ENCODE measurements at places on chromosomes 7 and 10.

- no peak for DNase-seq
- no peaks in the 10 kb centered on the region for H3K4me1 ChIP-seq
- no peaks in the 10 kb centered on the region for H3K27me3 ChIP-seq
- no peak overlapping the region for H3K27ac ChIP-seq
- H3K36me3 ChIP-seq = no peaks in the 10 kb centered on the region
- no peak overlapping the region for H3K4me3 ChIP-seq
Observed at GRCh38 chr10:111281516-111281915, 204.7 kb downstream of the ADRA2A start.

- H3K27ac ChIP-seq = no peak overlapping the region
- H3K36me3 ChIP-seq = no peaks in the 10 kb centered on the region
- no peaks in the 10 kb centered on the region for H3K27me3 ChIP-seq
- no peak overlapping the region for H3K4me3 ChIP-seq
- peaks cover 13% of the 10 kb centered on the region for H3K4me1 ChIP-seq
Observed at GRCh38 chr10:33133557-33133956, 175.5 kb upstream of the ITGB1 start.

DNA sequence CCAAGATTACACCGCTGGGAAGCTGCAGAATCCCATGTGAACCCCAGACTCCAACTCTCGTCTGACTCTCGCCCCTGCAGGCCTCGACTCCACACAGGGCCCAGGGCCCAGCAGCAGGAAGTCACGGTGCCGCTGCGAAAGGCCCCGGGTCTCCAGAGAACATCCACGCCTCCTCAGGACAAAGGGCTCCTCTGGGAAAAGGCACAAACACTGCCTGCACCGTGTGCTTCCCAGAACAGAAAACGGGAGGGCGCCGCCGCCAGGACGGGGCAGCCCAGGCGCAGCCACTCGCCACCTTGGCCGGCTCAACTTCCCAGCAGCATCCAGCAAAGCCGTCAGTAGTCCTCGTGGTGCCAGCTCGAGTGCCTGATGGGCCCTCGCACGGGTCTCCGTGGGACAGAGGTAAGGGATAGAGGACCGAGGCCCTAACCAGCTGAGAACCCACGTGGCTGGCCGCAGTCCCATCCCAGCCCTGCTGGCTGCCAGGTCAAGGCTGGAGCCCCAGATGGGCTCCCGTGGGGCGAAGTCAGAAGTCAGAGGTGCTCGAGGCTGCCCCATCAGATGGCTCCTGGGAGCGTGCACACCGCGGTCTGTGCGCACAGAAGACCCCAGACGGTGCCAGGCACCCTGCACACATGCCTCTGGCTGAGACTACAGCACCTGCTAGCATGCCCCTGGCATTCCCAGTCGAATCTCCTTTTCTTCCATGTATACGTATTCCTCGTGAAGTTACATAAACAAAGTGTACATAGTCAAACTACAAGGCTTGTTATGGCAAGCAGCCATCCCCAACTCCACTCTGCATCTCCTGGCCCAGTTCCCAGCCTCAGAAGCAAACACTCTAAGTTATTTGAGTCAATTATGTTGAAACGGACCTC is 60.2 kb downstream of the MAD1L1 start:
- no peaks in the 10 kb centered on the region for H3K27me3 ChIP-seq
- no peak overlapping the region for H3K4me3 ChIP-seq
- H3K27ac ChIP-seq = no peak overlapping the region
- no peaks in the 10 kb centered on the region for H3K4me1 ChIP-seq

DNA sequence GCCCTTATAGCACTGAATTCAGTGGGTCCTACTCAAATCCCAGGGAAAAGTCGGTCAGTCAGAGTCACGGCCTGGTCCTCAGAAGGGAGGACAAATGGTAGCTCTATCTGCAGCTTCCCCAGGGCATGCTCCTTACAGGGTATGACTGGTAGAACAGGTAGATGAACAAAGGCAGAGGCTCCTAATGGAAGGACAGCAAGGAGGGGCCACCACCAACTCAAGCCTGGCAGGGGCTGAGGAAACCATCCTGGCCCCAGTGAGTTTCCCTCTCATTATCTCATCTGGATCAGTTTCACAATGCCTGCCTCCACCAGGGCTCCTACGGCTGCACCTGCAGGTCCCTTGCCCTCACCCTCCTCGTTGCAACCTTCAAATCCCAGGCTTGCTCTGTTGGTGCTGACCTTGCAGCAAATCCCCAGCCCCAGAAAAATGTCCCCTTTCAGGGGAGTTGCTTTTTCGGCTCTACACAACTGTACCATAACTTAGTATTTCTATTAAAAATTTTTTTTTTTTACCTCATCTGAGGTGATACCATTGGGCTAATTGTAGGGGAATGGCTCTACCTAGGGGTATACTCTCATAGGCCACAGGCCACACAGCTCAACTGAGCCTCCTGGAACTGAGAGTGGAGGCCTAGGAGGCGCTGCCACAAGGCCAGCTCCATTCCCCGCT is 2.4 kb upstream of the MYO1G start:
- peak overlapping the region; percentile 26 for H3K4me3 ChIP-seq
- DNase-seq = no peak

DNA sequence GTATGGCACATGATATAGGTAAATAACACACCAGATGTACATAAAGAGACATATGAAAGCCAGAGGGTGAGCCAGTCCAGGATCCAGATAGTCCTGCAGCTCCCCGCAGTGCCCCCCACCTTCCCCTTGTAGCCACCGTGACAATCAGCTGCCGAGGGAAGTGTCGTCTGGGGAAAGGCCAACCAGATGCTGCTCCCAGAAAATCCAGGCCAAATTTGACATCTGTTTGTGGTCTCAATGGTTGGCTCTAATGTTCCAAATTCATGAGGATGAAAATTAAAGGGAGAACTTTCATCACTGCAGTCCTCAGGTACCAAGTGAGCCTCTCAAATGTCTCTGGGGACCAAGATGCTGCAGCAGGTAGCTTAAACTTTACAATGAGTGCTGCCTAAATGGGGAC is 210.3 kb downstream of the PTEN start:
- DNase-seq = no peak
- no peak overlapping the region for H3K27ac ChIP-seq
- no peaks in the 10 kb centered on the region for H3K36me3 ChIP-seq
- no peak overlapping the region for H3K4me3 ChIP-seq
- peaks cover 12% of the 10 kb centered on the region for H3K4me1 ChIP-seq

DNA sequence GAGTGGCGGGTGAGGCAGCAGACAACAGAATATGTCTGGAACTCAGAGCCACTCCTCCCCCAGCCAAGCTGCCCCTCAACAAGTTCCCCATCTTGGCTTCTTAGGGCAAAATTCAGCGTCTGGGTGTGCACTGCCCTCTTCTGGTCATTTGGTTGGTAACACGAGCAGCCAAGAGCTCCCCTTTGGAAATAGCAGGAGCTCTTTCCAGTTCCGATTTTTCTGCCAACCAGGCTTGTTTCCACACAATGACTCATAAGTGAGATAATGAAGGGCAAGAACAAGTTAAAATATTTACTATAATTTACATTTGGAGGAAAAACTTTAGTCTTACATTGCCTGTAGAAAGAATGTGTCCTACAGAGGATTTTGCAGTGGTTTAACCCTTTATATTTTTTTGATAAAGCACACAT is 70.5 kb downstream of the ADCYAP1R1 start:
- H3K4me1 ChIP-seq = no peaks in the 10 kb centered on the region
- no peaks in the 10 kb centered on the region for H3K36me3 ChIP-seq
- no peaks in the 10 kb centered on the region for H3K27me3 ChIP-seq

DNA sequence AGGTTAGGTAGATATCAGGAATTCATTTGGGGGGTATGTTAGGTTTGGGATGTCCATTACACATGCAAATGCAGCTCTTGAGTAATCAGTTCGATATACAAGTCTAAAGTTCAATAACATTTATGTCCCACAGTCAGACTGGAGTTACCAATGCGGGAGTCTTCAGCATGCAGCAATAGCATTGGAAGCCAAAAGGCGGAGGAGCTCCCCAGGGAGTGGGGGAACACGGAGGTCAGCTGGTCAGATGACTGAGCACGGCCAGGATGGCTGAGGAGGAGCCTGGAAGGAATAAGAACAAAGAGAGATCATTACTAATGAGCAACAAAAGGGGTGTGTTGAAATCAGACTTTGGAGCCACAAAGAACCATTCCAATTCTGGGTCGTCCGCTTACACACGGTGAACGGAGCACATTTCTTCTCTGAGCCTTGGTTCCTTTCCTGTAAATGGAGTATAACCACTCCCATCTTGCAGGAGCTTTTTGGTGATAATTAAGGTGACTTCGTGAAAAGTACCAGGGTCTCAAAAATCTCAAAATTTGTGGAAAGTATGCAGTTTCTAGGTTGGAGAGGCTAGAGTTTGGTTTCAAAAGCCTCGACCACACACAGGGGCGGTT is 478 bp upstream of the ZNF22 start:
- no peaks in the 10 kb centered on the region for H3K36me3 ChIP-seq
- no peaks in the 10 kb centered on the region for H3K27me3 ChIP-seq
- no peak for DNase-seq
- peak overlapping the region; percentile 88 for H3K27ac ChIP-seq
- peak overlapping the region; percentile 82 for H3K4me3 ChIP-seq

DNA sequence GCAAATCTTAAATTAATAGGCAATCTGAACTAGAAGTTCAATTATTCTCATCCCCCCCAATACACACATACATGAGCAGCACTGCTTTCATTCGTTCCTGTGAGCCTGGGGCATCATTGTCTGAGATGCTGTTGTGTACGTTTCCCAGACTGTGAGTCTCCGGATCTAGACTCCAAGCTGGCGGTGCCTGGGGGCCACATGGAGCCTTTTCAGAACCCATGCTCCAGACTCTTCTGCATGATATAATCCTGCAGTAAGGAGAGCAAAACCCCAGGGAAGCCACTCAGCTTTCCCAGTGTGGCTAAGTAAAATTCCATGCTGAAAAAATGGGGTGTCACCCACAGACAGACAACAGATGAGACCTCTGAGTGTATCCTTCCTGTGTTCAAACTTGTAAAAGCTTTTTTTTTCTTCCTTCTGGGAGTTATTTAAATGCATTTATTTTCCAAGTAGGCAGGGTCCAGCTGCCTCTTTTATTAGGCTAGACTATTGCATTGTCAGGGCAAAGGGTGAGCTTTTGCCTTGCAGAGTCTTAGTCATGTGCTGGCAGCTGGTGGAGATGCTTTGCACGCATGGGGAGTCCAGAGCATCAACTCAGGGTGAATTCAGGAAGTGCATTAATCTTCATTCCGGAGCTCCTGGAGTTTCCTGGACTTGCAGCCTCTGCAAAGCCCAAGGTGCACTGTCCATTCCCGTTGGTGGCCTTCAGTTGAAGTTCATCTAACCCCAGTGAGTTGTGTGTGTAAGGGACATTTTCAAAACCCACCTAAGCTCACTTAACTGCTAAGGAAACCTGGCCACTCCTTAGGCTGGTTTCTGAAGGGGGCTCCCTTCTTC is 185.7 kb upstream of the ADO start:
- H3K36me3 ChIP-seq = no peaks in the 10 kb centered on the region
- H3K4me1 ChIP-seq = no peaks in the 10 kb centered on the region
- H3K27me3 ChIP-seq = no peaks in the 10 kb centered on the region
- H3K4me3 ChIP-seq = no peak overlapping the region
- no peak overlapping the region for H3K27ac ChIP-seq
- no peak for DNase-seq

- H3K4me1 ChIP-seq = no peaks in the 10 kb centered on the region
- H3K36me3 ChIP-seq = no peaks in the 10 kb centered on the region
- no peak overlapping the region for H3K4me3 ChIP-seq
- H3K27ac ChIP-seq = no peak overlapping the region
- H3K27me3 ChIP-seq = no peaks in the 10 kb centered on the region
- no peak for DNase-seq
Observed at GRCh38 chr10:98481404-98481945, 34.7 kb upstream of the HPS1 start.

DNA sequence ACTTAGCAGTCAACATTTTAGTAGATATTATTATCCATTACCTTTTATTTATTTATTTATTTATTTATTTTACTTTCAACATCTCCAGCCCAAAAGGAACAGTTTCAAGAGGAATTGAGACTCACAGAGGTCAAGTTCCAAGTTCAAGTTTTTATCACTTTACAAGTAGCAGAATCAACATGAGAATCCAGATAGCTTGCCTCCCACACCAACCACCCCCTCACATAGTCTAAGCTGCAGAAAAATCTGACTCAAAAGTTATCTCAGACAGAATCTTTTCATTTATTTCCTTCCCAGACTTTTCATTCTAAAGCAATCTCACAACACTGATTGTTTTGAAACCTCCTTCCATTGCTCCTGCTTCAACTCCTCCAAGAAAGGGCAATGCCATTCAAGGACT is 129.6 kb downstream of the GRM3 start:
- H3K4me1 ChIP-seq = no peaks in the 10 kb centered on the region
- H3K27me3 ChIP-seq = no peaks in the 10 kb centered on the region
- H3K4me3 ChIP-seq = no peak overlapping the region
- no peak for DNase-seq
- no peak overlapping the region for H3K27ac ChIP-seq
- H3K36me3 ChIP-seq = no peaks in the 10 kb centered on the region

- H3K4me3 ChIP-seq = no peak overlapping the region
- H3K27me3 ChIP-seq = no peaks in the 10 kb centered on the region
- H3K36me3 ChIP-seq = peaks cover 93% of the 10 kb centered on the region
- no peak overlapping the region for H3K27ac ChIP-seq
Observed at GRCh38 chr7:856444-857095, 19.8 kb upstream of the GET4 start.

DNA sequence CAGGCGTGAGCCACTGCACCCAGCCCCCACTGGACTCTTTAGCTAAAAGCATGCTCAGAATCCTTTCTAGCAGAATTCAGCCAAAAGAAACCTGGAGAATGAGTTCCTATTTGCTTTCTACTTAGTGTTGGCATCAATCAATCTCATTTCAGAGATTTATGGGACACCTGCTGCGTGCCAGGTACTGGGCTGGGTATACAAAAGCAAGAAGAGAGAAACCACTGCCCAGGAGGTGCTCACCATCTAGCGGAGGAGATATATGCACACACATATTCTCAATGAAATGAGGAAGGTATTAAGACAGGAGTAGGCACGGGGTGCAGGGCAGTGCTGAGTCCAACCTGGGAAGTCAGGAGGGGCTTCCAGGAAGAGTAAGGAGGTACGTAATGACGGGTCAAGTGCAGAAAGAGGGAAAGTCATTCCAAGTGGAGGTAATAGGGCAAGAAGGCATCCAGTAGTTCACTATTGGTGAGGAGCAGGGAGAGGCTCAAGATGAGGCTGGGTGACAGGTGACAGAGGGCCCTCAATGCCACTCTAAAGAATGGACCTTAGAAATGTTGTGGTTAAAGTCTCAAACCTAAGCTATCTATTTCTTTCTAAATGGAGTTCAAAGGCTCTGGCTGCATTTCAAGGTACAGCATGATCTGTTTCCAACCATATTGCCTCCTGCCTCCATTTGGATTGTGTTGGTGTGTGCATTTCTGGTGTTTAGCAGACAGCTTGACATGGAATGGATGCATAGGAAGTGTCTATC is 22.1 kb downstream of the ABLIM1 start:
- H3K27me3 ChIP-seq = no peaks in the 10 kb centered on the region
- peaks cover 39% of the 10 kb centered on the region for H3K4me1 ChIP-seq
- H3K27ac ChIP-seq = no peak overlapping the region
- H3K36me3 ChIP-seq = no peaks in the 10 kb centered on the region
- H3K4me3 ChIP-seq = no peak overlapping the region
- DNase-seq = no peak
